ENCODE measurements at places on chromosomes 3 and 15.

GRCh38 chr15:37880009-37880834, 54.2 kb upstream of the TMCO5A start:
- no peak overlapping the region for H3K27ac ChIP-seq
- no peaks in the 10 kb centered on the region for H3K36me3 ChIP-seq
- H3K4me1 ChIP-seq = no peaks in the 10 kb centered on the region
- H3K4me3 ChIP-seq = no peak overlapping the region
- no peaks in the 10 kb centered on the region for H3K27me3 ChIP-seq

- H3K4me3 ChIP-seq = no peak overlapping the region
- H3K27ac ChIP-seq = no peak overlapping the region
- no peak for DNase-seq
- H3K36me3 ChIP-seq = no peaks in the 10 kb centered on the region
- no peaks in the 10 kb centered on the region for H3K27me3 ChIP-seq
Measured at GRCh38 chr15:74651242-74651741, 35.7 kb downstream of the CLK3 start.

GRCh38 chr15:64389036-64389435, 1.4 kb downstream of the TRIP4 start:
- H3K4me1 ChIP-seq = no peaks in the 10 kb centered on the region
- H3K27ac ChIP-seq = no peak overlapping the region
- no peak for DNase-seq
- no peaks in the 10 kb centered on the region for H3K36me3 ChIP-seq
- no peak overlapping the region for H3K4me3 ChIP-seq

GRCh38 chr3:16898595-16899395, 14.0 kb downstream of the PLCL2 start:
- no peaks in the 10 kb centered on the region for H3K27me3 ChIP-seq
- no peak overlapping the region for H3K27ac ChIP-seq
- H3K4me3 ChIP-seq = no peak overlapping the region
- DNase-seq = no peak
- no peaks in the 10 kb centered on the region for H3K4me1 ChIP-seq
